ENCODE measurements at places on chromosomes 6 and 20.

DNA sequence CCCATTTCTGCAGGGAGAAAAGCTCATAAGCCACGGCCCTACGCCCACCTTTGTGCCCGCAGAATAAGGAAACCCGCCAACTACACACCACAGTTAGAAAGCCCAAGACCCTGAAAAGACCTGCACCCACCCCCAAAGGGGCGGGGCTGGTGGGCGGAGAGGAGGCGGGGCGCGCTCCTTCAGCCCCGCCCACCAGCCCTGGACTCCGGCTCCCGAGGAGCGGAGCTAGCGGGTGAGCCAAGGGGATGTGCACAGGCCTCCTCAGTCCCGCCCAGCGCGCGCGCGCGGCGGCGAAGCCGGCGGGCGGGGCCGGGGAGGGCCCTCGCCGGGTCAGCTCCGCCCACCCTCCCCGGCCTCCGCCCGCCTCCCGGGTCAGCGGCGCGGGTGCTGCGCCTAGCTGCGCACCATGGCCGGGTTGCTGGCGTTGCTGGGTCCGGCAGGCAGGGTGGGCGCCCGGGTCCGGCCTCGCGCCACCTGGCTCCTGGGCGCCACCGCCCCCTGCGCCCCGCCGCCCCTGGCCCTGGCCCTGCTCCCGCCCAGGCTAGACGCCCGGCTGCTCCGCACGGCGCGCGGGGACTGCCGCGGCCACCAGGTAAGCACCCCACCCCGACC, at the start of gene FAM210B:
Gene FAM210B, plus strand, starts transcription at position 375 of the 612 bp plus-strand sequence. Its CDS starts 32 bp downstream, at position 407.
- no peaks in the 10 kb centered on the region for H3K36me3 ChIP-seq
- H3K4me3 ChIP-seq: peak within 1 kb of the TSS; percentile 92
- DNase-seq: peak; percentile 82
- peaks cover 21% of the 10 kb centered on the region for H3K4me1 ChIP-seq

- H3K4me1 ChIP-seq: peaks cover 9% of the 10 kb centered on the region
- H3K27ac ChIP-seq: no peak overlapping the region
- no peak overlapping the region for H3K4me3 ChIP-seq
- DNase-seq: no peak
- H3K27me3 ChIP-seq: no peaks in the 10 kb centered on the region
Observed at GRCh38 chr6:35293681-35294080, 3.9 kb upstream of the DEF6 start.

GRCh38 chr6:3829285-3829684, 19.9 kb upstream of the FAM50B start:
- no peaks in the 10 kb centered on the region for H3K36me3 ChIP-seq
- no peak overlapping the region for H3K27ac ChIP-seq
- no peak for DNase-seq
- no peaks in the 10 kb centered on the region for H3K4me1 ChIP-seq
- H3K27me3 ChIP-seq: peaks cover 2% of the 10 kb centered on the region

DNA sequence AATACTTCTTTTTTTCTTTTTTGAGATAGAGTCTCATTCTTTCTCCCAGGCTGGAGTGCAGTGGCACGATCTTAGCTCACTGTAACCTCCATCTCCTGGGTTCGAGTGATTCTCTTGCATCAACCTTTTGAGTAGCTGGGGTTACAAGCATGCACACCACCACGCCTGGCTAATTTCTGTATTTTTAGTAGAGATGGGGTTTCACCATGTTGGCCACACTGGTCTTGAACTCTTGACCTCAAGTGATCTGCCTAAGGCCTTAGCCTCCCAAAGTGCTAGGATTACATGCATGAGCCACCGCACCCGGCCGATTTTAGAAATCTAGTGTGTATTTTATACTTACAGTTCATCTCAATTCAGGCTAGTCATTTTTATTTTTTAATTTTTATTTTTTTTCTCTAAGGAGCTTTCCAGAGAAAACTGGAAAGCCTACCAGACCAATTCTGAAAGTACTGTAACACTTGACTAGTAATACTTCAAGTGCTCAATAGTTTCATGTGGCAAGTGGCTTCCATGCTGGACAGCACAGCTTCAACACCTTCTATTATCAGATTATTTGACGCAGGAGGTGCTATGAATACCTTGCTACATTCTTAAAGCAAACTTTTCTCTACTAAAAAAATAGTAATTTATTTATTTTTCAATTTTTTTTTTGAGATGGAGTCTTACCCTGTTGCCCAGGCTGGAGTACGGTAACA, 25.0 kb downstream of the POLR1C start:
- H3K4me1 ChIP-seq: peaks cover 2% of the 10 kb centered on the region
- H3K4me3 ChIP-seq: no peak overlapping the region
- peaks cover 79% of the 10 kb centered on the region for H3K36me3 ChIP-seq
- no peak for DNase-seq

DNA sequence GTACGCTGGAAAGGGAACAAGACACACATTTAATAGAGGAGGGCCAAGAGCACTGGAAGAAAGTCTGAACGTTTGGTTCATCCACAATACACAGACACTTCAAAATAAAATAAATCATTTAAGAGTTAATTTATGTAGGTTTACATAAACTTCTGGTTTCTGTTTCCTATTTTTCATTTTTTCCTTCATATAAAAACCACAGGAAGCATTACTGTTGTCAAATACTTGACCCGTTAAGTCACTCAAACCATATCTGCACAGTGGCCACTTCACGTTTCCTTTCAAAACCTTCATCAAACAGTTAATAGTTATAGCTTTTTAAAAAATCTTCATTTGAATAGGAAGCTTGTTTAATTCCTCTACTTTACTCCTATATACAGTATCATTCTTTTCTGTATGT, 257.6 kb upstream of the THEMIS start:
- H3K27me3 ChIP-seq: no peaks in the 10 kb centered on the region
- DNase-seq: no peak
- no peak overlapping the region for H3K27ac ChIP-seq
- H3K4me3 ChIP-seq: no peak overlapping the region

DNA sequence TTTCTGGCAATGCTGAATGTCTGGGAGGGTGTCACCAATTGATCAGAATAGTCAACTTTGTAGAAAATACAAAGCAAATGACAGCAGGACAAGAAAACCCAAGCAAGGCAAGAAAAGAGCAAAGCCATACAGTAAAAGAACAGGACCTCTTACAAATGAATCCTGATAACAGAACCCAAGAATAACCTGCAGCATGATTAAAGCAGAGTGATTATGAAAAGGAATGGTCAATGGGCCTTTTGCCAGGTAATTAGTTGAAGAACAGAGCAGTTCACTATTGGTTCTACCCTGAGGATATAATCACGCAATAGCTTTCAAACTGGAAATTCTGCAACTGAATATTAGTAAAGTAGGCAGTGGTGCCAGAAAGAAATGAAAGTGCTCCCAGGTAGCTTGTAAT, 319.8 kb downstream of the FRK start:
- no peaks in the 10 kb centered on the region for H3K4me1 ChIP-seq
- no peaks in the 10 kb centered on the region for H3K27me3 ChIP-seq
- DNase-seq: no peak
- H3K27ac ChIP-seq: no peak overlapping the region
- no peaks in the 10 kb centered on the region for H3K36me3 ChIP-seq

DNA sequence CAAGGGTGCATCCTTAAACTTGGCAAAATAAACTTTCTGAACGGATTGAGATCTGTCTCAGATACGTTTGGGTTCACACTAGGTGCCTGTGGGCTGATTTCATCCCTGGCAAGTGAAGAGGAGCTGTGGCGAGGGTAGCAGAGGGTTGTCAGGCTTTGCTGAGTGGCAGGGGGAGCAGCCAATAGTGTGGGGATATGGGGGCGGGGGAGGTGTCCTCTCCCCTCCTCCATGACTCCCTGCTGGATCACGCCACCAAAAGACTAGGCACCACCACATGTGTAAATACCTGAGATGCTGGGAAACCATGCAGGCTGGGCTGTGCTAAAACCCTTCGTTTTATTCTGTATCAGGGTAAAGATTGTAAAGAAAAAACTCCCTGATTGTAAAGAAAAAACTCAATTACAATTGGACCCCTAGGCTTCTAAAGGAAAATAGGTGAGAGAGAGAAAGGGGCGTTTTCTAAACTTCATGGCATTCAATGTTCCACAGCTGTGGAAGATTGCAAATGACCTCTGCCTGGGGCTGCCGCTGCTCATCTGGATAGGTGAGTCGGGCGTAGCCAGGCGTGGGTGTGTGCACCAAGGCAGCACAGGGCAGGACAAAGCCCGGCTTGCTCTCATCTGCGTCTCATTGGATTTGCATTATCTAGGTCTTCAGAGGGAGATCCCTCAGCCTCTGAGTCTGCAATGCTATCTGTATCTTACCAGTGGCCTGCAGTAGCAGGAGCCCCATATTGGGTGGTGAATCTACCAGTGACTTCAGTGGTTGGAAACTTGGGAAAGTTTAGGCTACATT, 26.9 kb upstream of the ADTRP start:
- no peak overlapping the region for H3K4me3 ChIP-seq
- H3K4me1 ChIP-seq: peaks cover 23% of the 10 kb centered on the region
- DNase-seq: no peak
- H3K36me3 ChIP-seq: no peaks in the 10 kb centered on the region
- H3K27me3 ChIP-seq: no peaks in the 10 kb centered on the region
- H3K27ac ChIP-seq: peak overlapping the region; percentile 12

DNA sequence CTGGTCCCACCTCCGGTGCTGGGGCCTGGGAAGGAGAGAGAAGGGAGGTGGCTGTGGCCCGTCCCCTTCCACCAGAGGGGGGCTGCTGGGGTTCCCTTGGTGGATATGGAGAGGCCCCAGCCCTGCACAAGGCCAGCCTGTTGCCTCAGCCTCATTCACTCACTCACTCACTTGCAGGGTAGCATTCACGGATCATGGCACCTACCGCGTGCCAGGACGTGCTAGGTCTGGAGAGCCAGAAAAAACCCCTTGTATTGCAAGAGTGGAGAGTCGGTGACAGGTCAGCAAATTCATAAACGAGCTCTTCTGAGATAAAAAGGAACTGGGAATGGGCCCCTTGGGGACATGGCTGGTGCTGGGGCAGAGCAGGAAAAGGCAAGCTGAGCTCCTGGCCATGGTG, 6.4 kb upstream of the ZBTB46 start:
- no peaks in the 10 kb centered on the region for H3K36me3 ChIP-seq
- no peak for DNase-seq
- H3K27me3 ChIP-seq: peaks cover 26% of the 10 kb centered on the region

- H3K4me3 ChIP-seq: no peak overlapping the region
- H3K4me1 ChIP-seq: no peaks in the 10 kb centered on the region
- peaks cover 16% of the 10 kb centered on the region for H3K27me3 ChIP-seq
- H3K27ac ChIP-seq: no peak overlapping the region
- no peak for DNase-seq
- no peaks in the 10 kb centered on the region for H3K36me3 ChIP-seq
Observed at GRCh38 chr6:151154418-151154817, 85.3 kb upstream of the AKAP12 start.

DNA sequence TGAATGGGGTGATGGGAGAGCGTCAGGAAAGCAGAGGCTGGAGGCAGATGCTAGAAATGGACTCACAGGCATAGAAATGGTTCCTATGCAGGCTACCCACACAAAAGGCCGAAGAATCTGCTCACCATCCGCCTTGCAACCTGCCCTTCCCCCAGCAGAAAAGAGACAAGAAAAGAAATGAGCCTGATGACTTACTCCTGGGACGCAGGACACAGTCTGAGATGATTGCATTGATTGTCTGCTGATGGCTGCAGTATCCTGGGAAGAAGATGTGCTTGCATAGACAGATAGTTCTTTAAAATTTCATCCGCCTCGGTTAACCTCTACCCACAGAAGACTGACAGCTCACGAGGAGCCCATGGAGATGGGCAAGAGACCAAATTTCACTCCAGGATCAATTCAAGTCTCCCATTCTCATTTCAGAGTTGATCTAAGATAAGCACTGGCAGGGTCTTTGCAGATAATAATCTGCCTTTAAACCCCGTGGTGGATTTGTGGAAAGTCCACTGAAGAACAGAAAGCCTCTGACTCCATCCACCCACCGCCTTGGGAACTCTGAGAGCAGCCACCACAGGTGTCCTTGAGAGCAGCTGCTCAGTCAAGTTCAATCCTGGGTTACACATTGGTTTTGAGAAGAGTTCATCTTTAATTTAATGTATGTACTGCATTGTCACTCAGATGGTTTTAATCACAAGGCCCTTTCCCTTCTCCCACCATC, 7.2 kb downstream of the AGPAT4 start:
- no peak overlapping the region for H3K27ac ChIP-seq
- no peak for DNase-seq
- H3K4me3 ChIP-seq: no peak overlapping the region
- H3K27me3 ChIP-seq: peaks cover 2% of the 10 kb centered on the region

DNA sequence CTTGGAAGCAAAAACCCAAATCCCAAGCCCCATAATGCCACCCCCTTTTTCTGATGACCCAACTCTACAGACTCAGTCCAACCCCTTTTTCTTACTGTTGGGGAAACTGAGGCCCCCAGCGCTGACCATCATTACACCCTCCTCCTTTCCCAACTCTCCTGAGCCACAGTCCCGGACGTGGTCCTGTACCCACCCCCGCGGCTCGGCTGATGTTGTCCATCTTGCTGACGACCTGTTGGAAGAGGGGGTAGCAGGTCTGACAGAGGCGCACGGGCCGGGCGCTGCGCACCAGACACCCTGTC, 533 bp downstream of the OSTM1 start:
- peak overlapping the region; percentile 92 for H3K27ac ChIP-seq
- no peak for DNase-seq
- peaks cover 13% of the 10 kb centered on the region for H3K4me1 ChIP-seq
- H3K36me3 ChIP-seq: no peaks in the 10 kb centered on the region
- no peaks in the 10 kb centered on the region for H3K27me3 ChIP-seq

DNA sequence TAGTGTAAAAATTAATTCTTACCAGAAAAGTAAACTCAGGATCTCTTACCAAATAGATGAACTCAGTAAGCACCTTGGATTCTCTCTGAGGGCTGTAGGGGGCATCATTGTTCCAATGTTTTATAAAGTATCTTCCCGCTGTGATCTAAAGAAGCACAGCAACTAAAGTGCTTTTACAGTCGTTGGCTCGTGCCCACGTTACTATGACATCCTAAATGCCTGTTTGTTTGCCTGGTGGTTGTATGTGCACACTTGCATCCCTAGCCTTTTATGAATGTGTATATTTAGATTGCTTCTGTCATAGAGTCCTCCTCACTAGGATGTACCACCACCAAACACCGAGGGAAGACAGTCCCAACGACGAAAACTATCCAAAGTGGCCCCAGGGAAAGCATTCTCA, 34.5 kb downstream of the SLX4IP start:
- H3K4me1 ChIP-seq: peaks cover 10% of the 10 kb centered on the region
- peak; percentile 5 for DNase-seq
- no peak overlapping the region for H3K27ac ChIP-seq
- H3K27me3 ChIP-seq: no peaks in the 10 kb centered on the region

- no peak overlapping the region for H3K4me3 ChIP-seq
- no peaks in the 10 kb centered on the region for H3K4me1 ChIP-seq
- H3K27me3 ChIP-seq: no peaks in the 10 kb centered on the region
- H3K36me3 ChIP-seq: peaks cover 5% of the 10 kb centered on the region
- H3K27ac ChIP-seq: no peak overlapping the region
- no peak for DNase-seq
Observed at GRCh38 chr20:11521476-11522365, 396.0 kb upstream of the BTBD3 start.

- DNase-seq: no peak
- no peak overlapping the region for H3K27ac ChIP-seq
- no peaks in the 10 kb centered on the region for H3K36me3 ChIP-seq
- no peak overlapping the region for H3K4me3 ChIP-seq
Observed at GRCh38 chr6:97294451-97294850, 11.4 kb upstream of the MMS22L start.
